ENCODE measurements at places on chromosomes 3 and 15.

GRCh38 chr3:2390926-2391532, 292.4 kb downstream of the CNTN4 start:
- DNase-seq, result no peak

- DNase-seq, result no peak
These were observed 39.6 kb upstream of the ITGA11 start for GRCh38 chr15:68471541-68471940.

DNA sequence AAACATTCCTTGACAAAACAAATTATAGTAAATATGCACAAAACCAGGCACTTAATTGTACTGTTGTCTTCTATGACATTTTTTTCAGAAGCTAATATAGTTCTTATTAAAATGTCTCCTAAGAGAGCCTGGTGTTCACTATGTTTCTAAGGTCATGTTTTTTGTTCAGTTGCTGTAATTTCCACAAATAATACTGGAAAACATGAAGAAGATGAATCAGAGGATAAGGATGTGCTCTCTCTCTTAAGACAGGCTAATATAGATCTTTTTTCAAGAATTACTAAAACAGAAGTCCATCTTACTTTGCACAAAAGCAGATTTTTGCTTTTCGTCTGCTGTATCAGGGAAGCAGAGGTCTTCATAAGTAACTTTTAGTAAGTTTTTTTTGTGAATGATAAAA, 823.0 kb upstream of the NECTIN3 start:
- DNase-seq, result no peak

DNA sequence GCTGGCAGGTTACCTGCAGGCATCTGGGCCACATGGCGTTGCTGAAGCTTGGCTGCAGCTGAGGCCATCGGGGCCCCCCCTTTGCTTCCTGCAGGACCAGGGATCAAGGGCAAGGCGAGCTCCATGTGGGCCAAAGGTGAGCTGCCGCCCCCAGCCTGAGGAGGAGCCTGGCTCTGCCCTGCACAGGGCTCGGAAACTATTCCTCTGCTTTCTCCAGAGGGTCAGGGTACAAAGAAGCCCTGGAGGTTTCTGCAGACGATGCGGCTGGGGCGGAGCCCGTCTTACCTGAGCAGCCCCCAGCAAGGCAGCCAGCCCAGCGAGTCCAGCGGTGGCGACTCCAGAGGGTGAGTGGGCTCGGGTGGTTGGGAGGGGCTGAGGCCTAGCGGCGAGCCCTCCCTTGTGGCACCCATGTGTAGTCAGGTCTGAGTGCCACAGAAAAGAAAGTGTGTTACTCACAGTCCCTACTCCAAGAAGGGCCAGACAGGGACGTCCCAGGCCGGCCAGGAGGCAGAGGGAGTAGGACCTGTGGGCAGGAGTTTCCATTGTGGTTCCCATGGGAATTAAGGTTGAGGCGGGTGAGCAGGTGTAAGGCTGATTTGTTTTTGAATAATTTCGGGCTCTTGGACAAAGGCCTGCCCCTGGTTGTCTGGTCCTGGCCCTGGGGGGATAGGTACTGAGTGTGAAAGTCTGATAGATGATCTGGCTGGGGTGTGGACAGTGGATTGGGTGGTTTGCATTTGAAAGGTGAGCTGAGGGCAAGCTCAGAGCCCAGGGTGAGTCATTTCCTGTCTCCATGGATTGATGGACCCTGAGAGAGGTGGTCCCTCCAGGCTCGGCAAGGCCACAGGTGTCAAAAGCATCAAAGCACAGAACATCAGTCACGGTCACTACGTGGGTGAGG, 25.4 kb downstream of the CFAP100 start:
- no peak for DNase-seq

DNA sequence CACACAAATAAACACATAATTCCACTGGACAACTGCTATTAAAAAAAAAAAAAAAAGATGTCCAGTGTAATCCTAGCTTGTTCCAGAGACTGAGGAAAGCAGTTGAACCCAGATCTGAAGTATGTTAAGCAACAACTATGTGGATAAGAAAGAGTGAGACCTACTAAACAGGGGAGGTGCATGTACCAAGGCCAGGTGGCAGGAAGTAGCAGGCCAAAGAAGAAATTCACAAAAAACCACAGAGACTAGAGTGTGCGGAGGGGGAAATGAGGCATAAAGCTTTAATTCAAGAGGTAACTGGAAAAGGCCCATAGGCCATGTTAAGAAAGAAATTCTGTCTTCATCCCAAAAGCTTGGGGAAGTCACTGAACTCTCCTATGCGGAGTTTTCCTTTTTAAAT, 490.0 kb downstream of the NAALADL2 start:
- no peak for DNase-seq

DNA sequence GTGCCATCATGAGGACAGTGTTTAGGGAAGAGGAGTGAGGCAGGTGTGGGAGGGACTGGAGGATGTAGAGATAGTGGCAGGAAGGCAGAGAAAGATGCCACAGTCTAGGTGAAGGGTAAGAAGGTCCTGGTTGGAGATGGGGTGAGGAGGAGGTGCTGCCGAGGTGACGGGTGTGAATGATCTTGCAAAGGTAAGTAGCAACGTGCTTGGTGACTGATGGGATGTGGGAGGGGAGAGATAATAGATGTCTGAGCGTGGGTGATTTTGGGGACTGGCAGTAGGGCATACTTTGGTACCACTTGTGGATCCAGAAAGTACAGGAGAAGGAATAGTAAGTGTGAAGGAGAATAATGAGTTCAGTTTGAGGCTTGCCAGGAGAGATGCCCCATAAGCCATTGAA, 27.2 kb downstream of the EPHB3 start:
- DNase-seq, result no peak

GRCh38 chr15:100438570-100438969, 90.2 kb downstream of the CERS3 start:
- peak; percentile 1 for DNase-seq

- peak; percentile 48 for DNase-seq
These were observed 131.6 kb downstream of the AQP9 start for GRCh38 chr15:58269455-58270414.

- no peak for DNase-seq
These were observed 233.3 kb downstream of the TIGIT start for GRCh38 chr3:114527036-114527644.

DNA sequence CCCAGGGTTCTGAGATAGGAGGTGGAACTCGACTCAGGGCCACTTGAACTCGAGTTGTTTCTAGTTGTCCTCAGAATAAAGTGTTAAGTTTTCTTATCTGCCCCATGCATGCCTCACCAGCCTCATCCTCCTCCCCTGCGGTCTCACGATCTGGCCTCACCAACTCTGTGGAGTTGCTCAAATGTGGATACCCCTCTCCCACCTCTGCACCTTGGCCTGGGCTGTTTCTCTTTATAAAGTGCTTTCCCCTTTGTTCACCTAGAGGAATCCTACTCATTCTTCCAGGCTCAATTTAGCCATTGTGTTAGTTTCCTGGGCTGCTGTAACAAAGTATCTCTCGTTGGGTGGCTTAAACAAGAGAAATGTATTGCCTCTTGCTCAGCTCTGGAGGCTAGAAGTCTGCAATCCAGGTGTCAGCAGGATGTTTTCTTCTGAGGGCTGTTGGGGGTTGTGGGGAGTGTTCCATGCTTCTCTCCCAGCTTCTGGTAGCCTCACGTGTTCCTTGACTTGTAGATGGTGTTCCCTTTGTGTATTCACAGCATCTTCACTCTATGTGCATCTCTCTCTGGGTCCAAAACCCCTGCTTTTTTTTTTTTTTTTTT, 100.7 kb downstream of the MEX3B start:
- no peak for DNase-seq

GRCh38 chr15:38886315-38887163, 321.9 kb upstream of the RASGRP1 start:
- DNase-seq, result no peak

- DNase-seq, result no peak
These were observed 630.9 kb upstream of the TBL1XR1 start for GRCh38 chr3:177828208-177828565.

DNA sequence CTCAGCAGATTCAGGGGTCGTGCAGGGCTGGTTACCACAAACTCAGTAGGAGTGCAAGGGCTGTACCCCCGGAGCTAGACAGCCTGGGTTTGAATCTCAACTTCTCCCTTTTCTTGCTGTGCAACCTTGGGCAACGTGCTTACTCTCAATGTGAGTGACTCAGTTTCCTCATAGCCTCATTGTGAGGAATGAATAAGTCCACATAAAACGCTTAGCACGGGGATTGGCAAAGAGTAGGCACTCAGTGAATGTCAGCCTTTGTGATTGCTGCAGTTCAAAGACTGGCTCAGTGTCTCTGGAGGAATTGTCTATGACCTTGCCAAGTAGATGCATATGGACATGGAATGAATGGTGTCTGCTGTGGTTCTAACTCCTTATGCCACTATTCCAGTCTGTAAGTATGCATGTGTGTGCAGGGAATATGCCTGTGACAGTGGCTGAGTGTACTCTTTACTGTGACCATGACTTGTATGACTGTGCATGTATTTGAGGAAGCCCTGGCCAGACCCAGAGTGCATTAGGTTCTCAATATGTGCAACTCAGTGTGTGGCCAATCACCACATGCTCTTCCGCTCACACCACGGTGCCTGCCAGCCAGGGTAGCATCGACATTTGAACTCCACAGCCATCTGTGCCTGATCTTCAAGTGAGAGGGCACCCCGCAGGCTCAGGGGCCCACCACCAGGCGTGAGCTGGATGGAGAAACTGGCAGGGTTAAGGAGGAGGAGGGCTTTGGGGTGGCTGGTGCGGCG, 900 bp upstream of the HYAL3 start:
- DNase-seq, result peak; percentile 22

DNA sequence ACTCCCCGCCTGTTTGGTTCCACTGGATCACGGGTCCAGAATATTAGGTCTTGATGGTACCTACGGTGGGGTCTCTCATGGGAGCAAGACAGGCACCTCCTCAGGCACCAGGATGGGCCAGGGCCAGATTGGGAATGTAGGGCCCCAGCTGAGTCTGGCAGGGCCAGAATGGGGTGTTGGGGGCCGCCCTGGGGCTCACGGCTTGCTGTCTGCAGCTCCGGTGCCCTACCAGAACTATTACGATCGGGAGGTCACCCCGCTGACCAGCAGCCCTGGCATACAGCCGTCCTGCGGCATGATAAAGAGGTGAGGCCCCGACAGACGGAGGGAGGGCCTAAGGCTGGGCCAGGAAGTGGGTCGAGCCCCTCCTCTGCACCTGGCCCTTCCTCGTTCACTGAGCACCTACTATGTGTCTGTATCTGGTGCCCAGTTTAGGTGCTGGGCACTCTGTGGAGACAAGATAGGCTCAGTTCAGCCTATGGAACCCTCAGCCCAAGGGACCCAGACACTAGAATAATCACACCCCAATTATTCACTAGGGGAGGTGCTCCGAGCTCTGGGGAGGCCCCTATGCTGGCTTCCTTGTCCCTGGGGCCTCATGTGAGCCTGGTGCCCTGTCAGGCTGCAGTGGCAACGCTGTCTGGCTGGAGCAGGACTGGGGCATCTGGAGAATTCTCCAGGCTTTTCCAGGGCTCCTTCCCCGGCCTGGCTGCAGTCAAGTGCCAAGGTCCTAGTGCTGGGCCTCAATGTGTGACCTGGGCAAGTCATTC, 37.9 kb downstream of the PSTPIP1 start:
- DNase-seq, result no peak

GRCh38 chr15:63238171-63238570, 39.2 kb upstream of the APH1B start:
- no peak for DNase-seq

DNA sequence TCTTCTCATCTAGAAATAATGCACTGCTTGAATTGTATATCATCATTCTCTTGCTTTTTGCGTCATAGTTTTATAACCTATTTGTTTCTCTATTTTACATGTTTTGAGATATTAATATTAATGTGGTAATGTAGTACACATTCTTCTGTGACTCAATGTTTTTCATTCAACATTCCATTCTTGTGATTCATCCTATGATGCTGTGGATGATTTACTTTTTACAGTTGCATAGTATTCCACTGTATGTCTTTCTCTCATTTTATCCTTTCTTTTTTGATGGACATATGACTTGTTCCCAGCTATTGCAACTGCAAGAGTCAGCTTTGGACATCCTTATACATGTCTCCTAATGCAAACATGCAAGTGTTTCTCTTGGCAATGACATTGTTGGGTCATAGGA, 20.6 kb upstream of the VEPH1 start:
- DNase-seq, result no peak

DNA sequence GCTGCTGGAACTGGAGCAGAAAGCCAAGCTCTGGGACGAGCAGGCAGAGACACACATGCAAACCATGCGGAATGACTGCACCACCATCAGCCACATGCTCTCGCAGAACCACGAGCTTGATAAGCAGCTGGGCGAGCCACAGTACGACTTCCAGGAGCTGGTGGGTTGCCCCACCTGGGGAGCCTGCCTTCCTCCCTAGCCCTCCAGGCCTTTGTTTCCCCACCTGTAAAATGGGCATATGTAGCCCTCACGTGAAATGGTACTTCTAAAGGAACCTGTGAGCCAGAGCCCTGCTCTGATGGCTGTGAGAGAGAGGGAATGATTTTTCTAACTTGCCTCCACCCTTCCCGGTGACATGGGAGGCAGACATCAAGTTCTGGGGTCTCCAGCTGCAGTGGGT, 44.6 kb upstream of the GOLGA6B start:
- no peak for DNase-seq

DNA sequence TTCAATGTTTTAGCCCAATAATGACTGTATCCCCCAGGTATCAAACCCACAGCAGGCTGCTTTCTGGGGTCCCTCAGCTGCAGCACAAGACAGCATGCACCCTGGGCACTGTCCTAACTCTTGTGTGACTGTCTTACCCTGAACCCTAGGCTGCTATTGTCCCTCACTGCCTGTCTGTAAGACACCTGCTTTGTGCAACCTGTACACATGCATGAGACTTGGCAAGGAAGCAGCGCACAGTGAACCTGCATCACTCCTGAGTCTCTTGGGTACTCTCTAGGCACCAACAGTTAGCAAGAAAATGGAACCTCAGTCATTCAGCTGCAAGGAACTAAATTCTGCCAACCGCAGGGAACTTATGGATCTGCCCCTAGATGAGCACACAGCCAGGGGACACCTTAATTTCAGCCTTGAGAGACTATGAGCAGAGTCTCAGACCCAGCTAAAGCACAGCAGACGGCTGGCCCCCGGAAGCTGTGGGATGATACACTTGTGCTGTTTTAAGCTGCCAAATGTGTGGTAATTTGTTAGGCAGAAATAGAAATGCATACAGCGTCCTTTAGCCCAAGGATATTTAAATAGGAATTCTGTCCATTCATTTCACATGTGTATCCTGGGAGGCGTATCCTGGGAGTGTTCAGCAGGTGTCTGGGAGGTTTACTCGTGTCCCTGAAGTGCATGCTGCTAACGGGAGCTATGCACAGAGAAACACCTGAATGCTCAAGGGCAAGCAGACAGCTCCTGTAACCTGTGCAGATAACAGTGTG, 223.8 kb downstream of the KLF13 start:
- DNase-seq, result no peak

DNA sequence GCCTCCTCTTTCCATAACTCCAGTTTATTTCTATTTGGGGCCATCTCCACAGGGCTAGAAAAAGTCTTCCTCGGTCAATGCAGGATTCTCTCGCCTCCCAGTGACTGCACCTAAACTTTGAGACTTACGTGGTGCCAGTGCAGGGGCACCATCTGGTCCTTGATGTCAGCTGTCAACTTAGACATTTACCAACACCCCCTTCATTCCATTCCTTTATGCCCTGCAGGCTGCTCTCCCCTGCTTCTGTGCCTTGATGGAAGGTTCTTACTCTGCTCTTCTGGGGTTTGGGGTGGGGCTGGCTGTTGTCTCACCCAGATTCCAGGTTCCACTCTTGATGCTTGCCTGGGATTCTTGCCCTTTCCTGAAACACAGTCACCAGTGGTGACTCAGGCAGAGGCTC, 101.8 kb downstream of the ST8SIA2 start:
- no peak for DNase-seq
